Stimulated activated CD8-positive, alpha-beta memory T cell treated with anti-CD3 and anti-CD28 coated beads, Interleukin-7, amount 100 ng/mL, for 48 hours (primary cell): ENCODE measurements at places on chromosomes 2 and 18.

- no peak for DNase-seq
Measured at GRCh38 chr18:12478269-12479047, 70.7 kb downstream of the PRELID3A start.

DNA sequence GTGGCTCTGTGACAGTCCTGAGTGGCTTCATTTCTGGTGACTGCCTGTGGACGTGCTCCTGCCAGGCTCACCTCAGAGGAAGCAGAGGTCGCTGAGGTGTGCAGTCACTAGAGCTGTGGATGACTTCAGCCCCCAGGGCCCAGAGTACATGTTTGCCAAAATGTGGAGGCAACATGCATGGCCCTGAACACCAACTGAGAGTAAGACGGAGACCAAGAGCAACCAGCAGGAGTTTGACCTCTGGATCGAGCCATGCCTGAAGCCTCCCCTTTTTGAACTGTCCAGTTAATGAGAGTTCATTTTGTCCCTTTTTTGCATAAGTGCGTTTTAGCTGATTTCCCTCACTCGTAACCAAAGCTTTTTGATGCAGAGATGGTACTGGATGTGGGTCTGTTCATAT, 184.9 kb downstream of the RTP5 start:
- no peak for DNase-seq

GRCh38 chr2:143524119-143524553, 394.9 kb downstream of the ARHGAP15 start:
- DNase-seq: no peak

DNA sequence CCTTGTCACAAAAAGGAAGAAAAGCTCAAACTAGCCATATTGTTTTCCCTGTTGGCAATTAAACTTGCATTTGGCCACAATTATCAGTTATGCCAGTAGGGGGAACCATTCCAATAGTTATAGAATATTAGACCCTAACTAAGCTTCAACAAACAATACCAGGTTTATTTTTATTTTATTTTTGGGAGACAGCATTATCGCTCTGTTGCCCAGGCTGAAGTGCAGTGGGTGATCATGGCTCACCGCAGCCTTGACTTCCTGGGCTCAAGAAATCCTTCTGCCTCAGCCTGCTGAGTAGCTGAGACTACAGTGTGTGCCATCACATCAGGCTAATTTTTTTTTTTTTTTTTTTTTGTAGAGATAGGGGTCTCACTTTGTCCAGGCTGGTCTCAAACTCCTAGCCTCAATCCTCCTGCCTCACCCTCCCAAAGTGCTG, 102.1 kb downstream of the ATAD2B start:
- no peak for DNase-seq
